CD4-positive, alpha-beta memory T cell (primary cell): ENCODE measurements at places on chromosomes 1 and 21. TPM values are rescaled to one million over a fixed set of nuclear protein-coding genes. Genes with fewer than 3 reads are reported as not detected.

DNA sequence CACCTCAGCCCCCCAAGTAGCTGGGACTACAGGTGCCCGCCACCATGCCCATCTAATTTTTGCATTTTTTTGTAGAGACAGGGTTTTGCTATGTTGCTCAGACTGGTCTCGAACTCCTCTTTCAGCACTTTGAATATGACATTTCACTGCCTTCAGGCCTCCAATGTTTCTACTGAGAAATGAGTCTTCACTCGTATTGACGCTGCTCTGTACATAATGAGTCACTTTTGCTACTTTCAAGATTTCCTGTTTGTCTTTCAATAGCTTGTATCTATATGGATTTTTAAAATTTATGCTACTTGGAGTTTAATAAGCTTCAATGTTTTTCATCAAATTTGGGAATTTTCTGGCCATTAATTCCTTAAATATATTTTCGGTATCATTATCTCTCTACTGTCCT, 64.7 kb downstream of the GORAB start:
- H3K4me1 ChIP-seq = no peaks in the 10 kb centered on the region
- no peak for DNase-seq
- H3K36me3 ChIP-seq = no peaks in the 10 kb centered on the region
- H3K27ac ChIP-seq = no peak overlapping the region
- no peak overlapping the region for H3K4me3 ChIP-seq

DNA sequence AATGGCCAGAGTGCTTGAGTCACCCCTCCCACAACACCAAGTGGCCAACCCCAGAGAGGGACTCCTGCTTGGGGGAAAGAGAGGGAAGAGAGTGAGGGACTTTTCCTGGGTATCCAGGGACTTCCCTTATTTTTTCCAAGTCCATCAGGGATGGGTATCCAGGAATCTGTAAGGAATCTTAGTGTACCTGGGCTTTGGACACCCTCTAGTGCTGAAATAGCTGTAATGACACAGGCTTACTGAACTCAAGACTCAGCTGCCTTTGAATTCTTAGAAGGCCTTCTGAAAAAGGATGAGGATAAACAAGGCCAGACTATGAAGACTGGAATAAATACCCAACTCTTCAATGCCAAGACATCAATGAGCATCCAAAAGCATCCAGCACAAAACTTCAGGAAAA, 12.0 kb downstream of the TSHB start:
- DNase-seq = no peak
- H3K27ac ChIP-seq = no peak overlapping the region

KCNT2 gene
- total RNA-seq = not detected

GRCh38 chr1:26358411-26359384, 4.8 kb upstream of the CRYBG2 start:
- H3K4me3 ChIP-seq = peak overlapping the region; percentile 44
- peaks cover 56% of the 10 kb centered on the region for H3K4me1 ChIP-seq
- DNase-seq = peak; percentile 79
- no peaks in the 10 kb centered on the region for H3K27me3 ChIP-seq
- H3K27ac ChIP-seq = peak overlapping the region; percentile 40

- DNase-seq = no peak
- H3K4me1 ChIP-seq = no peaks in the 10 kb centered on the region
- H3K4me3 ChIP-seq = no peak overlapping the region
- no peak overlapping the region for H3K27ac ChIP-seq
- no peaks in the 10 kb centered on the region for H3K36me3 ChIP-seq
Measured at GRCh38 chr1:221170171-221170570, 290.9 kb downstream of the HLX start.

GRCh38 chr1:230827081-230827681, 41.1 kb downstream of the C1orf198 start:
- no peak overlapping the region for H3K27ac ChIP-seq
- H3K4me3 ChIP-seq = no peak overlapping the region

DNA sequence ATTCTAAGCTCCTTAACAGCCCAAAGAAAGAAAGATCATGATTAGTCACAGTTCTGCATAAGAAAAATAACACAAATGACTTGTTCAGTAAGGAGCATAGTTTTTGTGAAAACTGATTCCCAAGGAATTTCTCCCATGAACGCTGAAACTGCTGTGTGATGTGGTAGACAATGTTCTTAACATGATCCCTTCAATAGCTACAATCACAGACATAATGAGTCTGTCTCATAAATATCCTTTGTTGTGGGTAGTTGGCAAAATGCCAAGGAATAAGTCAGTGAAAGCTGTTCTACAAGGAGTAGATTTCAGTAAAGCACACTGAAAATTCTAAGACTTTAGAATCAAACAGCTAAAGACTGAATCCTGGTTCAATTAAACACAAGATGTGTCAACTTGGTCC, 404.8 kb downstream of the HLX start:
- no peaks in the 10 kb centered on the region for H3K27me3 ChIP-seq
- H3K36me3 ChIP-seq = no peaks in the 10 kb centered on the region
- H3K4me1 ChIP-seq = no peaks in the 10 kb centered on the region
- DNase-seq = no peak
- no peak overlapping the region for H3K4me3 ChIP-seq

- no peaks in the 10 kb centered on the region for H3K36me3 ChIP-seq
- no peak overlapping the region for H3K27ac ChIP-seq
- H3K4me1 ChIP-seq = peaks cover 17% of the 10 kb centered on the region
- no peaks in the 10 kb centered on the region for H3K27me3 ChIP-seq
Measured at GRCh38 chr1:181425566-181425965, 57.8 kb upstream of the CACNA1E start.

DNA sequence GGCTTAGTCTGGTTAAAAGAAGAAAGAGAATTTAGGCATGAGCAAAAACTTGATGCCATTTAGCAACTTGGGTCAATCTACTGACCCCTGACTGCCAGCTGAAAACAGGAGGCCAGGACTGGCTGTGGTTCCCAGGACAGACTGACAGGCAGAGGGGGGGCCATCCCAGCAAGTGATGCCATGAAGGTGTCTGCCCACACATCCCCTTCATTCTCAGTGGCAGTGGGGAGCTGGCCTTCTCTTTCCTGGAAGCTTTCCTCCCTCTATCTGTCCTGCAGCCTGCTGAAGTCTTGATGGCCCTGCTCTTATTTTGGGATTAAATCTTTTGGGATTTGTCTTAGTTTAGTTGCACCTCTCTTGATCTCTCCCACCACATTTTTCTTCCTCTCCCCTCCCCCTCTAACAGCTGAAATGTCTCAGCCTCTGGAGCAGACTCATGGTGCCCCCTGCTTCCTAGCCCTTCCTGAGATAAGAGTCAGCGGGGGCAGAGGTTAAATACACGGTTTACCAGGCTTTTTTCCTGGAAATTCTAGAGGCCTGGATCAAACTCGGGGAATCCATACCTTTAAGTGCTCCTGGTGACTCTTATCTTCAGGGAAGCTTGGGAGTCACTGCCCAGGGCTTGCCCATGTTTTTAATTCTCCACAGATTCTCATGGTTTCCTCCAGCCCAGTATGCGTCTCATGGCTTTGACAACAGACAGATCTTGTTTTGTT, 99.5 kb upstream of the TSPAN2 start:
- H3K27ac ChIP-seq = no peak overlapping the region
- H3K27me3 ChIP-seq = no peaks in the 10 kb centered on the region
- no peaks in the 10 kb centered on the region for H3K36me3 ChIP-seq
- no peak for DNase-seq

STIL gene
- 1.6 TPM for total RNA-seq

DNA sequence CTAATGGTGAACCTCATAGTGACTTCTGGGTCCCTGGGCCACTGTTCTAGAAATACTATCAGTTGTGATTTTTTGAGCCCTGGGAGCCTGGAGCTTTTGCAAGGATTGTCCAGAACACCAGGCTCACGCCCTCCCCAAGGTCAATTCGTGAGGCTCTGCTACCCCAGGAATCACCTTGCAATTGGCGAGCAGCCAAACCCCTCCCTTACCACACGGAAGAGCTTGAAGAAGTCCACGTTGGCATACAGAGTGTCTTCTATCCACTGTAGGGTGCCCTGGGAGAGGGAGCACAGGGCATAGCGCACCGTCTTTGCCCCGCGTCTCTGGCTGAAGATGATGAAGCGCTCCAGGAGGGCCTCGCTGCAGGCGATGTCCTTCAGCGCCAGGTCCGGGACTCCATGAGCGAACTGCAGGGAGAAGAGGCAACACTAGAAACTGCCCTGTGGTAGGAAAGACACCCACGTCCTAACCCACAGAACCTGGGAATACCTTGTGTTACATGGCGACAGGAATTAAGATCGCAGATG, 22.3 kb downstream of the ABCA4 start:
- no peaks in the 10 kb centered on the region for H3K4me1 ChIP-seq
- DNase-seq = no peak
- no peaks in the 10 kb centered on the region for H3K36me3 ChIP-seq
